Right renal cortex interstitium (tissue), 3 donors: ENCODE measurements at places on chromosomes 3 and 15. TPM values are rescaled to one million over a fixed set of nuclear protein-coding genes. Genes with fewer than 3 reads are reported as not detected.

GRCh38 chr15:42062284-42062806 lies 32.0 kb downstream of the PLA2G4D start:
- no peak for DNase-seq

DNA sequence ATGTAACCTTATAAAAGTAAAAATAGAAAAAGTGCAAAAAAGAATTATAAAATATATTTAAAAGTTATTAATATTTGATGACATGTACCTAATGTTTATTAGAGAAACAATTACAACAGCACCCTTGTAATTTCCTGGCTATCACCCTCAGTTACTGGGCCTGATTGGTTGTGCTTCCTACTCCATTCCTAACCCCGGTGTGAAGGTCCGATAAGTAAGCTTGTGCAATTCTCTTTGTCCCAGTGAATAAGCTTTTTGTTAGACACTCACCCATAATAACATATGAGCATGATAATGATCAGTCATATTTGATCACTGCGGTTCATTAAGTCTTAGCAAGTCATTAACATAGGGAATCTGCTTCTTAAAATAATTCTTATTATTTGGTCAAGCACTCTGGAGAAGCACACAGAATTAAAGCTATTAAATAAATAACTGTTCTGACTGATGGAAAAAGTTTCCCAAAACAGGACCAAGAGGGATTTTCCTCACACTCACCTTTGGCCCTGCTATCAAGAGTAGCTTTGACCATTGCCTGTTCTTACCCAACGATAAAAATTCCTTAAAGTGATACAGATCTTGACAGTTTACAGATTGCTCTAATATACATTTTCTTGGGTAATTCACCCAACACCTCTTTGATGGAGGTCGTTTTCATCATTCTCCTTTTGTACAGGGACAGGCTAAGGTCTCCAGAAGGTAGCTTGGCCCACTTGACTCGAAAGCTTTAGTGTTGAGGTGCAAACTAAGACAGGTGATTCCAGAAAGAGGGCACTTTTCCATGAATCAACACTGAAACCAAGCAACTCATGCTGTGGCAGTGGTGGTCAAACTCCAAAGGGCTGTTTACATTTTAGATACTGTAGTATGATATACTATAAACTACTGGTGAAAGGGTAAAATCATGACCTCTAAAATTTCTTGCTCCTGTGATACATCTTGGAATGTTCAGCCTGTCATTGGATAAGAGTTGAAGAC lies 543.0 kb upstream of the KCNMB2 start:
- DNase-seq: no peak

- peak; percentile 5 for DNase-seq
These were observed 207.3 kb downstream of the SQOR start for GRCh38 chr15:45842151-45842550.

DNA sequence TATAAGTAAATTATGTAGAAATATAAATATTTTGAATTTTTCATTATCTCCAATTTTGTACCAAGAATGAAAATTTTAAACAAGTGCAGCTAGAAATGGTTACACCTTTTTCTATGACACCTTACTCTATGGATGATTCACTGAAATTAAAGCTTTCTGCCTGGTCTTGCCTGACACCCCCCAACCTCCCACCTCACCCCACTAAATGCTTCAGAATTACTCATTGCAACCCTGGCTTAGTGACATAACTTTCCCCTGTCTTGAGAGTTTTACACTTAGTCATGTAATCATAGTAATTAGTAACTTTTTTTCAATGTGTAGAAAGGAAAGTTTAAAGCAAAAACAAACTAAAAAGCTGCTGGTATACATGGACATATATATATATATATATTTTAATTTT lies 42.0 kb upstream of the MEIS2 start:
- no peak for DNase-seq

DNA sequence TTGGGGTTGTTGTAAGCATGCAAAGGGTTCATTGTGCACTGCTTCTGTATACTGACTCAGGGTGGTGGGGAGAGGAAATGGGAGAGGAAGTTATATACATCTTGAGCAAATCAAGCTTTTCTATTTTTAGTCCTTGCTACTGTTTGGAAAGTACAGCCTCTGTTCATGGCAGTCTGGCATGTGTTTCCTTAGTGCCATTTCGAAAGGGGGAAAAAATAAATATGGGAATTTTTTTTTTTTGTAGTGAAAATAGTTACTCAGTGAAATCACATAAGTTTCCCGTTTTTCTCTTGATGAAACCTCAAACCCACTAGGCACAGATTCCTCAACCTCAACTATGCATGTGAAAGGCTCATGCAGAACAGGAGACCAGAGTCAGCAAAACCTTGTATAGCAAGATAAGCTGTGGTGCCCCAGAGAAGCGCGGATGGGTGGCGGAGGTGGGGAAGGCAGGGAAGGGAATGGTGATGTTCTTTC lies 353.3 kb downstream of the LPP start:
- DNase-seq: no peak

- no peak for DNase-seq
These were observed 42.1 kb upstream of the RARB start for GRCh38 chr3:25385807-25386460.

DNA sequence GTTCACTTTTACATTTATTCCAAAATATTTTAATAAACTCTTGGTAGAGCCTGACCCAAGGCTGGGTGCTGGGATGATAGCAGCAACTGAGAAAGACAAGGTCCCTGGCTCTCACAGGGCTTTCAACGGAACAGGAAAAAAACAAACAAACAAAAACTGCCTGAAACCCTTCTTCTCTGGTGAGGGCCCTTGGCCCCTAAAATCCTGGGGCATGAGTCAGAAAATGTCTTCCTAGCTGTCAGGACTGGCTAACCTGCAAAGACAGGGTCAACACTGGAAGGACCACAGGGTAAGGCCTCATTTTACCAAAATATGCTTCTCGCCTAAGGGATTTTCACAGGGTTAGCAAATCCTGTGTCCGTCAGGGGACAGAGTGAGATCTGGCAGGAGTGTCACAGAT lies 45.7 kb upstream of the WNT5A start:
- no peak for DNase-seq

Gene TEX55
- not detected for polyA plus RNA-seq

Gene CP
- 0.69 TPM for polyA plus RNA-seq

- no peak for DNase-seq
These were observed 14.1 kb downstream of the ST3GAL6 start for GRCh38 chr3:98777286-98777685.

Gene CCR4
- 0.12 TPM for polyA plus RNA-seq

- DNase-seq: no peak
These were observed 60.5 kb downstream of the GLDN start for GRCh38 chr15:51401872-51402517.

- DNase-seq: no peak
These were observed 2.5 kb downstream of the TMEM266 start for GRCh38 chr15:76062286-76062685.

- peak; percentile 63 for DNase-seq
These were observed 131.6 kb downstream of the AQP9 start for GRCh38 chr15:58269455-58270414.

DNA sequence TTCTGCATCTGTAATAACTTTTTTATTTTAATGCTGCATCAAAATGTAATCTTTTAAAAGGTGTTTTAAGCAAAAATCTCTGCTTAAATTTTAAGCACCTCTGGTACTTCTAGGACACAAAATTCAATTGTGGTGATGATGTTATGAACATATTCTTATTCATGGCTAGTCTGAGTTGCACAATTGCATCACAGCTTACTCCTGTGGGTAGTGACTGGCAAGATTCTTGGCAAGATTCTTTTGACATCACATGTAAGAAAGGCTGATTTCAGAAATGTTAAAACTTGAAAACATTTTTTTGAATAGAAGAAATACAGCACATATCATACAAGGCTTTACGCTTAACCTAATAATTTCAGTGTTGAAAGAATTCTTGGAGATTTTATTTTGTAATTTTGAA lies 35.7 kb downstream of the IQCH start:
- no peak for DNase-seq

- DNase-seq: no peak
These were observed 32.0 kb downstream of the KCNMB2 start for GRCh38 chr3:178568155-178568731.

- DNase-seq: no peak
These were observed 7.3 kb downstream of the KIF23 start for GRCh38 chr15:69421498-69421897.

DNA sequence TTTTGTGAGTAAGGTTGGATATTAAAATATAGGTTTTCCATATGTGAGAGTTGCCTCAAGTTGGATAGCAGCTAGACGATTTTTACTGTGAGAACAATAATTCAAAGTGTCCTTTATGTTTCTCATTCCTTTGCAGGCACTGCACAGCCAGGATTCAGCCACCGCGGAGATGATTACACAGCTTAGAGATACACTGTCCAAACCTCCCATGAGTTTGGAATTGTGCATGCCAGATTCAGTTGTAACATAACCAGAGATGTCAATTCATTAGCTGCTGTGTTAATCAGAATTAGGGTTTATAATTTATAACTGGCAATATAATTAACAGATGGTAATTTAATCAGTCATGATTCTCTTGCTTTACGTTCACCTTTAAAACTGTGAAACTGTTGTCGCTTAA lies 132.3 kb downstream of the GABRB3 start:
- no peak for DNase-seq

Gene PLCH1
- polyA plus RNA-seq: 11.4 TPM

DNA sequence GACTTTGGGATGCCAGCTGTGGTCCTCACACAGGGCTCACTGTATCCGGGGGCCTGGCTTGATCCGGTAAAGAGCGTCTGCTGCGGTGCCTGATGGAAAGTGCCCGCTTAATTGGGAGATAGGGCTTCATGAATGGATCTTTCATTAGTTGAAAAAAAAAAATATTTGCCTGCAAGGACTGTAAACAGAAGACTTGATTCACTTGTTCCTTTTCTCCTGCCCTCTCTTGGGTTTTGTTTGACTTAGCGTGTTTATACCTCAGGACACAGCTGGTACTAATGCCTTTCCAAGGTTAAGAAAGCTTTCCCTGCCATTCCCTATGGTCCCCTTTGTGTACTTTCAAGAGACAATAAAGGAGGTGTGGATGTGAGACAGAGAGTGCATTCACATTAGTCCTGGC lies 493.3 kb downstream of the LPP start:
- no peak for DNase-seq

- DNase-seq: no peak
These were observed 220.9 kb upstream of the NANOGP8 start for GRCh38 chr15:35305946-35306345.

DNA sequence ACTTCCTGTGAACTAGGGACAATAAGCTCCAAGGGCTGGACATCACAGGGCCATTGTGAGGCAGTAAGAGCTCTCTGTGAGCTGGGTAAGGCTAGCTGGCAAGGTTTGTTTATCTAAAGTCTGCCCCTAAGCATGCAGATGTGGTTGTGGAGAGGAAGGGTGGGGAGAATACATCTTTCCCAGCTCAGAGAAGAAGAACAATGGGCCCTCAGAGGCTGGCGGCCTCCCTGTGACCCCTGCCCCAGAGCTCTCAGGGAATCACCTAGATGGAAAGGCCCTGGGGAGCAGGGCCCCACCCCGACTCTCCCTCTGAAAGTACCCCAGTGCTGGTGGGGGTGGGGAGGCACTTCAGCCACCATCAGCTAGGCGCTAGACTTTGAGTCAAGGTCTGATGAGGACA lies 4.3 kb upstream of the AP3B2 start:
- DNase-seq: no peak

DNA sequence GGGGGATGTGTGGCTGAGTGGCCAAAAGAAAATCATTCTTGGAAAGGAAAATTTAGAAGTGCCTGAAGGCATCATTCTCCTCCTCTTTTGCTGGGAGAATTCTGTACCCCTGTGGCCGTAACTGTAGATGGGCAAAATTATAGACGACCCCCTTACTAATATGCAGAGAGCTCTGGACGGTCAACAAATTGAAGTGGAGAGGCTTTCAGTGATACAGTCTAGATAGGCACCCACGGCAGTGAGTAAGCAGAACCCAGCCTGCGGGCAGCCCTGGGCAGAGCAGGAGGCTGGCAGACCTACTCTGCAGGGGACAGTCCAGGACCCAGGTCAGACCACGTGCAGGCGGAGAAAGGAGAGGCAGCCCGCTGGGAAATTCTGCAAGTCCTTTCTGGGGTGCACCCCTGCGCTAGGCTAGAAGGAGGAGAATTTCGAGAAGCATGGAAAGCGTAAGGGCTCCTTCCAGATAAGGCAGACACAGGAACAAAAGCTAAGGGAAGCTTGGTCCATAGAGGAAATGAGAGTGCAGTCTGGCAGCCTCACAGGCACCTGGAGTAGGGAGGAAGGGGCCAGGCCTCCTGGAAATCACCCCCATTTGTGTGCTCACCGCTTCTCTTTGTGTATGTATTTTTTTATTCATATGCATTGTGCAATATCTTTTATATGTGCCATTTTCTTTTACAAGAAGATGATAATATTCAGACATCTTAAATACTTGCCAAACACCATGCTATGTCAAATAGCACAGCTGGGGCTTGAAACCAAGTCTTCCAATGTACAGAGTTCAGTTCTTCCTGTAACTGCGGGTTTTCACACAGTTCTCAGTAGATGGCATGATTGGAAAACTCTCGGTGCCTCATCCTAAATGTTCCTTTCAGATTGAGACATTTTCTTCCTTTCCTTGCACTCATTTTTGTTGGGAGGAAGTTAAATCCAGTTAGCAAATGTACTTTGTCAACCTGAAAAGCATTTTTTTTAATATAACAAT lies 40.2 kb downstream of the LRRK1 start:
- DNase-seq: no peak

- no peak for DNase-seq
These were observed 214.7 kb downstream of the CHST2 start for GRCh38 chr3:143334231-143334630.

Gene SEC61A1
- 169 TPM for polyA plus RNA-seq

Gene NEK4
- polyA plus RNA-seq: 28.7 TPM
